BJ (cell line): ENCODE measurements at places on chromosomes 16 and 17.

GRCh38 chr17:47615766-47616424 is 33.8 kb upstream of the KPNB1 start:
- no peak for DNase-seq

GRCh38 chr17:3003296-3004149 is 59.9 kb downstream of the OR1D5 start:
- no peak for DNase-seq

DNA sequence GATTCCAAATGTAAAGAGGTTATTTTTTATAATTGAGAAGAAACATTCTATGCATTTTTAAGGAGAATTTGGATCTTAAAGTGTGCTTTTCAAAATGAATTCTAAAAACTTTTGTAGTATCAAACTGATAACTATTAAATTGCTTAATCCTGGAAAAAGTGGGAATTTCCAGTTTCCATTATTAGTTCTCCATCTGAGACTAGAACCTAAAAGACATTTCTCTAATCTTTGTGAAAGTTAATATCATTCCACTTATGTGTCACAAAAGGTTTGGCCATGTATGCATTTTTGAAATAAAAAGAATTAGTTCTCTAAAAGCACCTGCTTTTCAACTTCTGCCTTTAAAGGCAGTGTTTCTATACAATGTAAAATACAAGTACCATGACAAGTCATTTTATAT is 155.0 kb downstream of the BCAS3 start:
- no peak for DNase-seq

DNA sequence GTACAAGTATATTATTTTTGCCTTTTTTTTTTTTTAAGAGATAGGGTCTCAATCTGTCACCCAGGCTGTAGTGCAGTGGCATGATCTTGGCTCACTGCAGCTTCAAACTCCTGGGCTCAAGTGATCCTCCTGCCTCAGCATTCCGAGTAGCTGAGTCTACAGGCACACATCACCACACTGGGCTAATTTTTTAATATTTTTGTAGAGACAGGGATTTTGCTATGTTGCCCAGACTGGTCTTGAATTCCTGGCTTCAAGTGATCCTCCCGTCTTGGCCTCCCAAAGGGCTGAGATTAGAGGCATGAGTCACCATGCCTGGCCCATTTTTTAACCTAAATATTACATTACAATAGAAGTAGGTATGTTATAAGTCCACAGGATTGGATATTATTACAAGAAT is 3.2 kb downstream of the TERB1 start:
- no peak for DNase-seq

DNA sequence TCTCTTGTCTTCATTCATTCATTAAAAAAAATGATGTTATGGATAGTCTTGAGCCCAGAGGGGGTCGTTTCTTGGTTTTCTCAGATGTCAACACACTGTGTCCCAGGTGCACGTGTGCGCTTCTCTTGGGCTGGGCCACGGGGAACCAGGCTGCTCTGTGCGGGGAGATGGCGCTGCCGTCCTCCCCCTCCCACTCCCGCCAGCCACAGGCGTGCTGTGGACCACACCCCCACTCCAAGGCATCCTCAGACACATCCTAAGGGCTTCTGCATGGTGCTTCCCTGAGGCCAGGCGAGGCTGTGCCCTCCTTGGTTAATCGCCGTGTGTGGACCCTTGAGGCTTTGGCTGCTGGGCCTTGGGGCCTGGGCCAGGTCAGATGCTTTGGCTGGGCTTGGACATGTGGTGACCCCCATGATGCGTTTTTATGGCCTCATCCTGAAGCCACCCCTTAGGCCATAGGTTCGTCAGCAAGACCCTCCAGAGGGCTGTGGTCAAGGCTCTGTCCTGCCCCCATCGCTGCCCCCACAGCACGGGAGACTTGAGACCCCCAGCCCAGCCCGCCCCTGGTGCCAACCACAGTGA is 245.7 kb upstream of the CIBAR2 start:
- DNase-seq: no peak

DNA sequence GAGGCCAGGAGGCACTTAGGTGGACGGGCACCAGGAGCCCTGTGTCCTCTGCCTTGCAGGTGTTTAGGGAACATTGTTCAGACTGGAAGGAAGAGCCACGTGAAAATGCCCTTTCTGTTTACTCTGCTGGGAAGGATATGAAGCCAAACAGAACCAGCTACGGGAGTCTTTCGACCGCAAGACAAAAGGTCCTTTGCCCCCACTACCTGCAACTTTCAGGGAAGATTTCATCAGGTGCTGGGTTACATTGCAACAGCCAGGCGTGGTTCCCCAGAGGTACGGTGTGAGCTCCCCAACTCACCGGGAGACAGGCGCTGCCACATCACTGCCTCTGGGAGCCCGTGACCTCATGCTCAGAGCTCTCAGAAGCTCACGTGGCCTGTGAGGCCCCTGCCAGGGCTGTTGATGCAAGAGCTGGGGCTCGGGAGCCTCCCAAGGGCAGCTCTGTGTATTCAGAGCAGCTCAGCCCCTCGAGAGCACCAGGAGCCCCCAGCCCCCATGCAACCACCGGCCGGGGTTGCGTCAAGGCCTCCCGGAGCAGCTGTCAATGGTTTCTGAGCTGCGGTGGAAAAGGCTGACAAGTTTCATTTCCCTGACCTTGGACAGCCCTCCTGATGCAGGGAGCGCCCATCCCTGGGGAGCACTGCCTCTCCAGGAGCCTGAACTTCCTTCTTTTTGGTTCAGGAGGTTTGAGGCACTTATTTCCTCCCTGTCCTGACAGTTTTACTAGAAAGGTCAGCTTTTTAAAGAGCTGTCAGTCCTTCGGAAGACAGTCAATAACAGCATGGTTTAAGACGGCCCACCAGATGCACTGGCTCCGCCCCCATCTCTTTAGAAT is 42.1 kb downstream of the TBC1D16 start:
- no peak for DNase-seq

DNA sequence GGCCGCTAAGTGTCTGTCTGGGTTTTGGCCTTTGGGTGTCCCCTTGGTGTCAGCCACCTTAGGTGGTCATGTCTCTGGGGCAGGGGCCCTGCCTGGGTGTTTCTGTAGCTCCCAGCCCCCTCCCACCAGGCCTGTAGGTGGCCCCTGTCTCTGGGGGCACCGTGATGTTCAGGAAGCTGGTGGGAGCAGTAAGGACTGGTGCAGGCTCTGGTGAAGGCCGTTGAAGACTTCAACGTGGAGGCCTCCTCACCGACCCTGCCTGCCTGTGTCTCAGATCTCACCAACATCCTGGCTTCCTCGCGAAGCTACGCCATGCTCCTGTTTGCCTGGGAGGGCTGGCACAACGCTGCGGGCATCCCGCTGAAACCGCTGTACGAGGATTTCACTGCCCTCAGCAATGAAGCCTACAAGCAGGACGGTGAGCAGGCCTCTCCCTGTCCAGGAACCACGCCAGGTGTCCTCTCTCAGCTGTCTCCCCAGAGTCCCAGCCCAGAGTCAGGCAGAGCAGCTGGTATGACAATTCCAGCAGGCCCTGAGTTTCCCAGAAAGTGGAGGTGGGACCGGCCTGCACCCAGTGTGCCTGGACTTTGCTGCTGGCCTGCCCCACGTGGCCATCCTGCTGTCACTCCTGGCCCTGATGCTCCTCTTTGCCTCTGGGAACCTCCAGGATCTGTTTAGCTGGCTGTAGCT is 2.8 kb downstream of the ACE start:
- no peak for DNase-seq
